Hematopoietic multipotent progenitor cell treated with erythropoietin and hydrocortisone succinate and interleukin-3 and kit ligand, for 4 days (in vitro differentiated cells): ENCODE measurements at places on chromosomes 6 and 20.

- no peak for DNase-seq
These were observed 43.0 kb downstream of the TPD52L1 start for GRCh38 chr6:125196613-125197012.

- no peak for DNase-seq
These were observed 131.4 kb downstream of the SYCP2 start for GRCh38 chr20:59802018-59802417.

DNA sequence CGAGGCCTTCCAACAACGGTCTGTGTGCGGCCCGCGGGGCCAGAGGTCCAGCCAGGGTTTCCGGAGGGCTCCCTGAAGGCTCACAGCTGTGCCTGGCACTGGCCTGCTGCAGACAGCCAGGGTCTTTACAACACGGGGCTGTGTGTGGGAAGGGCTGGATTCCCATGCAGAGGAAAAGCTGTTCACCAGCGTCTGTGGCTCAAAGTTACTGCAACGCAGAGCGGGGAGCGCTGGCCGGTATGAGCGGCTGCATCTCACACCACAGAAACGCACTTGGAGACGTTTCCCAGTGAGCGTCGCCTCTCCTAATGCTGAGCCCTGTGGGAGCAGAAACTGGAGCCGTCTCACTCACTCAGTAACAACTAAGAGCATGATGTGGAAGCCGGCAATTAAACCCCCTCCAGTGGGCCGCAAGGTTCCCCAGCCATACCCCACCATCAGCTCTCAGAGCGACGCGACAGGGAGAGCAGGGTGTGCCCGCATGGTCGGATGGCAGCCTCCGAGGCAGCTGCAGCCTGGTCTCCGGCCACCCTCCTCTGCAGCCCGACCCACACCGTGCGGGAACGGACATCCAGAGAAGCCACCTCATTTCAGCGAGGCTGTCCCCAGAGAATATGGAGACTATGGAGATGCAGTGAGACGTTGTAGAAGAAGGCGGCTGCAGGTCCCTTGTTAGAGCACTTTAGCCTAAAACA is 42.6 kb downstream of the DLL1 start:
- no peak for DNase-seq

DNA sequence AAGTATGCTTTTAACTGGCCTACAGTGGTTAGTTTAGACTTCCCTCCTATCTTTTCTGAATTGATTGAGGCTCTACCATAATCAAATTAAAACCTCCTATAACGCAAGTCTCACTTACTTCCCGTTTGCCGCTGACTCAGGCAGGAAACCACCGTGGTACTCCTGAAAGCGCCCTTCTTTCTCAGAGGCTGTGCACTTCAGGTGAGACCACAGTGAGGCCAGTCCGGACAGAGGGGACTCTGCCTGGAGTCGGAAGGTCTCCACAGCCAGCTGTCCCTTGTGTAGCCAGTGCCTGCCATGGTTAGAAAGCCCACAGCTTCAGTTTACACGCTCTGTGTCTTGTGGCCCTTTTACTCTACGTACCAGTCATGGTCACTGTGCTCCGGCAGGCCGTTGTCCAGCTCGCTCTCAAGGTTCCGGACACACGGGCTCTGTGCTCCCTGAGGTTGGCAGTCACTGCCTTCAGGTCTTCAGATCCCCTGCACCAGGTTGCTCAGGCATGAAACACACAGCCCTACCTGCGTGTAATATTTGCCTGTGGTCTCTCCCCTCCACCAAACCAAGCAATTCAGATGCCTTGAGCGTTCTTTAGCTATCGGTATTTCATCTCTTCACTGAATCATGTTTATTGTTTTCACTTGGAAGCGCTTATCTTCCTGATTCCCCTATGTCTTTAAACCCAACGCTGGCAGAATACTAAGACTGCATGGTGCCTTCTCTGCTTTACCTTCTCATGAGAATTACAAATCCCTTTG is 178.8 kb downstream of the SMOC2 start:
- peak; percentile 4 for DNase-seq

GRCh38 chr6:14652536-14652935 is 535.0 kb downstream of the CD83 start:
- DNase-seq, result no peak

DNA sequence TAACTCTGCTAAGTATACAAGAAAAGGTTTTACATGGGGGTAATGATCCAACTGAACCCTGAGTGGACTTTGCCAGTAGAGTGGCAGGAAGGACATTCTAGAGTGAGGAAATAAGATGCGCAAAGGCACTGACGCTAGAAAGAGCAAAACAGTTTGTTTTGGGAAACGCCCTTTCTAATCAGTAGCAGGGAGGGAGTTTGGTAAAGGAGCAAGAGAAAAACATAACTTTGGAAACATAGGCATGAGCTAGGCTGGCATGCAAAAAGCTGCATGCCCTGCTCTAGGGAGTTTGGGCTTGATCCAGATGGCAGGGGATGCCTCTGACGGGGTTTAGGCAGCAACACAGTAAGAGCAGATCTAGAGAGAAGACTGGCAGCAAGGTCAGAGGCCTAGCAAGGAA is 135.2 kb downstream of the DST start:
- DNase-seq, result peak; percentile 20

DNA sequence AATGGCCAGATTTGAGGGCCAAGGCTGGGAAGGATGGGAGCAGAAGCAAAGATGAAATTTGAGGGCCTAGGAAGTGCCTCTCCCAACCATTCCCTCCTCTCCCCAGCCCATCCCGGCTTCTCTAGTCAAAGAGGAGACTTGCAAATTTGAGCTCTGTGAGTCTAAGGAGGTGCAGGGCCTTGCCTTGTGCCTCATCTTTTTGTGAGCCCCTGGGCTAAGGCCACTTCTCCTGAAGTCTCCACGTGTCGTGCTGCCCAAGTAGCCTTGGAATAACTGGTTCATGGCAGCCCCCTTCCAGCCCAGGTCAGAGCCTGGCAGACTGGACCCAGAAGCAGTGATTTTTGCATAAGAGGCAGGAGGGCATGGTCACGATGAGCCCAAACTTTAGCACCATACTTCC is 6.7 kb downstream of the PTGIS start:
- no peak for DNase-seq

DNA sequence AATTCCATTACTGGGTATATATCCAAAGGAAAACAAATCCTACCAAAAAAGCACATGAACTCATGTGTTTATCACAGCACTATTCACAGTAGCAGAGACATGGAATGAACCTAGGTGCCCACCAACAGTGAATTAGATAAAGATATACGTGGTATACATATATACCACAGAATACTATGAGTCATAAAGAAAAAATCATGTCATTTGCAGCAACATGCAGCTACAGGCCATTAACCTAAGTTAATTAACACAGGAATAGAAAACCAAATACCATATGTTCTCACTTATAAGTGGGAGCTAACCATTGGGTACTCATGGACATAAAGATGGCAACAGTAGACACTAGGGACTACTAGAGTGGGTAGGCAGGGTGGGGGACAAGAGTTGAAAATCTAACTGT is 4.2 kb downstream of the OR2B2 start:
- no peak for DNase-seq

- no peak for DNase-seq
These were observed 376.4 kb downstream of the PREX1 start for GRCh38 chr20:48451401-48451800.

DNA sequence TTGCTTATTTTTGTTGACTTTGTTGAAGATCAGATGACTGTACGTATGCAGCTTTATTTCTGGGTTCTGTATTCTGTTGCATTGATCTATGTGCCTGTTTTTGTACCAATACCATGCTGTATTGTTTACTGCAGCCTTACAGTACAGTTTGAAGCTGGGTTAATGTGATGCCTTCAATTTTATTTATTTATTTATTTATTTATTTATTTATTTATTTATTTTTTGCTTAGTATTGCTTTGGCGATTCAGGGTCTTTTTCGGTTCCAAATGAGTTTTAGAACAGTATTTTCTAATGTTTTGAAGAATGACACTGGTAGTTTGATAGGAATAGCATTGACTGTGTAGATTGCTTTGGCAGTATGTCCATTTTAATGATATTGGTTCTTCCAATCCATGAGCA is 210.3 kb downstream of the EPM2A start:
- no peak for DNase-seq

DNA sequence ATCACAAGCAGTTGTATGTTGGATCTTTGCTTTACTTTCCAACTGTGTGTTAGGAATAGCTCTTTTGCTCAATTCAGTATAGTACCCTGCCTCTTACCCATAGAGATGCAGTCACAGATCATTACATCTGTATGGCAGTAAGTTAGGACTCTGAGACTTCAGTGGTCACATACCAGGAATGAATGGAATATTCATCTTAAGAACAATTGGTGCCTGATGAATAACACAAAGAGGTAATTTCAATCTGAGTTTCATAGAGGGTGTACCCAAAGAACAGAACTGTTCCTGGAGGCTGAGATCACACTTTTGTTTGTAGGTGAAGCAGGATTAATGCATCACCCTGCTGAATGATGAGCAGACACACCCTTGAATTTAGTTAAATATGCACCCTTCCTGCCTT is 28.7 kb upstream of the KIF13A start:
- DNase-seq, result no peak
